ENCODE measurements at places on chromosomes 5 and 9.

DNA sequence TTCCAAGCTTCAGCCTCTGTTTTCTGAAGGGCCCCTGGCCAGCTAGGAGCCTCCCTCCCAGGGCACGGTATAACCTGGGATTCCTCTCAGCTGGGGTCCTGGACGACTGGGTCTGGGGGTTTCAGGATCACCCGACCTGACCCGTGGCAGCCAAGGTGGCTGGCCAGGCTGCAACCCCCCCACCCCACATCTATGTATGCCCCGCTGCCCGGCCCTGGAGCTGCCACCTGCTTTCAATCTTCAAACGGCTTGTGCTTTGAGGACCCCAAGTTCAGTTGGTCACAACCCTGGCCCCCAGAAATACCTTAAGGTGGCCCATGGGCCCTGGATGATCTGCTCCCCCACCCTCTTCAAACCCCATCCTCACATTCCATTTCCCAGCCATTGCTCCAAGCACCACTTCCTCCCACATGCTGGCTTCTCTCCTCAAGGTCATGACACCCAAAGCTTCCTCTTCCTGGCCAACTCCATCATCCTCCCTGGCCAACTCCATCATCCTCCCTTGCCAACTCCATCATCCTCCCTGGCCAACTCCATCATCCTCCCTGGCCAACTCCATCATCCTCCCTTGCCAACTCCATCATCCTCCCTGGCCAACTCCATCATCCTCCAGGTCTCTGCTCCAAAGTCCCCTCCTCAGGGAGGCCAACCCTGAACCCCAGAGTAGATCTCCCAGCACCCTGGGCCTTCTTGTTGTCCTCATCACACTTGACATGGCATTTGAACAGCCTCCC lies 17.2 kb upstream of the TTLL11 start:
- no peak for DNase-seq

GRCh38 chr5:112917453-112917995 lies 4.5 kb downstream of the REEP5 start:
- DNase-seq, result no peak

- DNase-seq, result no peak
Observed at GRCh38 chr9:37908283-37908682, 4.4 kb upstream of the SLC25A51 start.

GRCh38 chr9:110133059-110133458 lies 74.9 kb downstream of the C9orf152 start:
- no peak for DNase-seq

DNA sequence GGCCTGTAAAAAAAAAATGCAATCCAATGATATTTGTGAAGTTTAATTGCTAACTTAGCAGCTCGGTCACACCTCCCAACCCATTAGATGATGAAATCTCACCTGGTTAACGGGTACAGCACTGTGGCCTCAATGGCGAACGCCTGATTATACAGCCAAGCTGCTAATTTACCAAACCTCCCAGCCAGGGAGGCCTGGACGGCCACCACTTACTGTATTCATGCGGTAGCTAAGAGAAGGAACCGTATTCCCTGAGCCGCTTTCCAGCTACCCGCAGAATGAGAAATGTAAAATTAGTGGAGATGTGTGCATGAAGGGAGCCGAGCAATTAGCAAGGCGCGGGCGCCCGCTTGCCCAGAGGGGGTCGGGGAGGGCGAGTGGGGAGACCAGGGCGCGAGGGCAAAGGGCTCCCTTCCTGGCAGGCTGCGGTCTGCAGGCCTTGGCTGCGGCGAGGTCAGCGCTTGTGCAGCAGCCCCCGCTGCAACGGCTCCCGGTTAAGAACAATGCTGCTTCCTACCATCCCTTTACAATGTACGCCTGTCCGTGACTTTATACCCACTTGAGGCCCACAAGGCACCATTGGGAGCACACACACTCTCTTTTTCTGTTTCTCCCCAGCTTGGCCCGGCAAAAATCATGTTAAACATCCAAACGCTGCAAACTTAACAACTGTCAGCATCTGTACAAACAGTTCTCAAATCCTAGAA lies 70.4 kb upstream of the TBCA start:
- no peak for DNase-seq

Measured in activated naive CD8-positive, alpha-beta T cell treated with anti-CD3 and anti-CD28 coated beads, Interleukin-2, amount 50 U/mL, for 16 hours (primary cell).